ENCODE measurements at places on chromosomes 11 and 22. TPM values are rescaled to one million over a fixed set of nuclear protein-coding genes. Genes with fewer than 3 reads are reported as not detected.

Gene H19
- total RNA-seq: 193 TPM

Gene POU2AF2
- not detected for total RNA-seq

DNA sequence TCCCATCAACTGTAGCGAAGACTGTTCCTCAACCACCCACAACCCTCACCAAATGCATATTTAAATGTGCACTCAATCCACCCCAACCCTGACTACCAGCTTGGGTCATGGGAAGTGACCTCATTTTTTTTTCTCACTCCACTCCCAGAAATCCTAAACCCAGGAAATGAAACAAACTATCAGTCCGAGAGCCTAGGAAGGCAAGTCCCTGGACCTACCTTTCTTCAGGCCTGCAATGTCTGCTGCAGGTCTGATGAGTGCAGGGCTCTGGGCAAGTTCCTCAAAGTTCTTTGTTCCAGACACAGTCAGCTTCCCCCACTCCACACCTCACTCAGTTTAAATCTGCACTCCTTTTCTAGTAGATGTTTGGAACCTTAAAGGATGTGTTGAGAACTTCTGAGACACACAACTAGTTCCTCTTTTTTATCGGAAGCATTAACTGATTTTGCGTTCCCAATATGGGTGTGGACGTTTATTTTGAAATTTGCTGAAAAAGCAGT is at the start of gene MS4A4E:
MS4A4E (minus strand) TSS at position 398 of the 500 bp plus-strand sequence. CDS start 13,082 bp downstream, outside the sequence.
- DNase-seq: no peak

DNA sequence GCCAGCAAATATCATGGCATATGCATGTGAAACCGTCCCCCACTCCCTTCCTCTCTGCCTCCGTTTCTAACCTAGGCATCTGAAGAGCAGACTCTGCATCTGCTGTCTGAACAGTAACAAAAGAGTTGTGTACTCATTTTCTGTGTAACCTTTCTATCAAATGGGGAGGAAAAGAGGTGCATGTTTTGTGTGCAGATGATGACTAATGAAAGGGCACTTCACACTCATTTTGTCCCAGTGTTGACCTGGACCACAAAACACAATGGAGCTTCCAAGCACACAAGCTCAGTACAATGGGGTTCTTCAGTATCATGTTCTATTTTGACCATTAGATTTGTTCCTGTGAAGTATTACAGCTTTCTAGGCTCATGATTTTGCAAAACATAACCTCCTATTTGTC is 13.0 kb downstream of the JHY start:
- DNase-seq: no peak

DNA sequence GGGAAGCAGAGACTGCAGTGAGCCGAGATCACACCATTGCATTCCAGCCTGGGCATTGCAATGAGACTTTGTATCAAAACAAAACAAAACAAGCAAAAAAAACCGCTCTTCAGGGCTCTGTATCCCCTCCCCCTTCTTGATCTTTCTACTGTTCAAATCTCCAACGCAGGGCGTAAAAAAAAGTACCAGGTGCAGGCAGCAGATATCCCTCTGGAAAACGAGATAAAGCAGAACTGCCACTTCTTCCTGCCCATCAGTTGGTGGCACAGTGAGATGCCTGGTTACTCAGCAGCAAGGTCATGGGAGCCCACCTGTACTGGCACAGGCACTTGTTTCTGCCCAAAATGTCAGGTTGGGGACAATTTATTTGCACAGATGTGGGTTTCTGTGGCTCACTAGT is 11.2 kb downstream of the CCS start:
- DNase-seq: no peak

DNA sequence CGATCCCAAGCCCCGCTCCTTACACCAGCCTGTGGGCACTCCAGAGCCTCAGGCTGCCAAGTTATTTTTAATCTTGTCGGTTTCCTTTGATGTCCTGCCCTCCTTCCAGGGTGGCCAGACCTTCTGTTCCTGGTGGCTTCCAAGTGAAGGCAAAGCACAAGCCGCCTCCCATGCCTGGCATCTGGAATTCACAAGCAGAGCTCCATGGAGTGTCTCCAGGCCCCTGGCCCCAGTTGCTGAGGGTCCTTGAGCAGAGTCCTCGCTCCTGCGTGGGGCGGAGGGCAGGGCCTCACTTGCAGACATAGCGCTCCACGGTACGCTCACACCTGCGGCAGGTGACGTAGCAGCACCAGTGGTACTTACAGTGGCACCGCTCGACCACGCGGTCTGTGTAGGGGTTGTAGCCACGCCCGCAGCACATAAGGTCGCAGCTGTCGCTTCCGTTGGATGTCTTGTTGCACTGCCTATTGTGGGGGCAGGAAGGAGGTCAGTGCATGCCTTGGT is 19.5 kb downstream of the WNT11 start:
- no peak for DNase-seq

DNA sequence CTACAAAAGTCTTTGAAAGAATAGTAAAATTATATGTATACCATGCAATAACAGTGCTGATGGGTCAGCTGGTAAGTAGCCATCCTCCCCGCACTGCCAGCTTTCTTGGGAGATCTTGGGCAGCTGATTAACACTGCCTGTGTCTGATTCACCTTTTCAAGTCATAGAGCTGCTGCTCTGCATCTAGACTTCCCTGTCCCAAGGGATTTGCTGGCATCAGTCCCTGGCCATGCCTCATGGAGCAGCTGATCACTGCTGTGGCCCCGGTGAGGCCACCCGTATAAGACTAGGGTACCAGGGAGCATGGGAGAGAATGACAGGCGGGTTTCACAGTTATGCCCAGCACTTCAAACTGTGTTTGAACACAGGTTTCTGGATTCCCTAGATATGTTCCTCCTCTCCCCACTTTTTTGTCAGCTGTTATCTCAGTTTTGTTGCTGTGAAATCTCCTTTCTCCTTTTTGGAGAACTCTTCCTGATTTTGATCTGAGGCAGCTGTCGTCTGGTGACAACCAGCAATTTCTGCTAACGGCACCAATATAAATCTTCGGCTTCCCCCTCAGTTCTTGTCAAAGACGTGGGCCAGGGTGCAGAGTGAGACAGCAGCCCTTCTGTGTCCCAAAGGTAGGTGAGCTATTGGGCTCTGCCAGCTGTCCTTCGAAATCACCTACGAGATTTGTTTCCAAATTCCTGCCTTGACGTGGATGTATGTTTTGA is 438.9 kb downstream of the NTM start:
- no peak for DNase-seq

GRCh38 chr11:56013805-56014204 is 13.6 kb upstream of the OR5AS1 start:
- no peak for DNase-seq

DNA sequence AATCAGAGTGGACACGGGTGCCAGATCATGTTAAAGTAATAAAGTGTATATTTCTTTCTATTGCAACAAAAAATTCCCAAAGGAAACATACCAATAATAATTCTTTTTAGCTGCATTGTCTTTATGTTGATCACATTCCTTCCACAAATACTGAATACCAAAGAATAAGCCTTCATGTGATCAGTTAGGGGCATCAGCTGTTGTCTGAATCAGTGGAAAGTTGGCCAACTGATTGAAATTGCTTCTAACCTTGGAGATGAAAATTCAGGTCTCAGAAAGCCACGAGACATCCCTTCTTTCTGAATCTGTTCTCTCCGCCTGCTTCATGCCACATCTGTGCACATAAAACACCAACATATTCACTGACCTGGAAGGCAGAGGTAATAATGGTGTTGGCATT is 785.2 kb downstream of the KCNA4 start:
- DNase-seq: no peak
